Left ventricle myocardium inferior (tissue), 1 donor: ENCODE measurements at places on chromosomes 11 and 22. TPM values are rescaled to one million over a fixed set of nuclear protein-coding genes. Genes with fewer than 3 reads are reported as not detected.

FAM181B gene
- 0.19 TPM for total RNA-seq

FIBP gene
- 42.2 TPM for total RNA-seq

TEX12 gene
- 0.22 TPM for total RNA-seq

GRCh38 chr22:21849489-21849888 lies 18.0 kb downstream of the MAPK1 start:
- H3K4me1 ChIP-seq, result peaks cover 83% of the 10 kb centered on the region
- H3K36me3 ChIP-seq, result no peaks in the 10 kb centered on the region
- no peak overlapping the region for H3K4me3 ChIP-seq
- H3K27ac ChIP-seq, result peak overlapping the region; percentile 73
- DNase-seq, result no peak
- H3K27me3 ChIP-seq, result no peaks in the 10 kb centered on the region

DNA sequence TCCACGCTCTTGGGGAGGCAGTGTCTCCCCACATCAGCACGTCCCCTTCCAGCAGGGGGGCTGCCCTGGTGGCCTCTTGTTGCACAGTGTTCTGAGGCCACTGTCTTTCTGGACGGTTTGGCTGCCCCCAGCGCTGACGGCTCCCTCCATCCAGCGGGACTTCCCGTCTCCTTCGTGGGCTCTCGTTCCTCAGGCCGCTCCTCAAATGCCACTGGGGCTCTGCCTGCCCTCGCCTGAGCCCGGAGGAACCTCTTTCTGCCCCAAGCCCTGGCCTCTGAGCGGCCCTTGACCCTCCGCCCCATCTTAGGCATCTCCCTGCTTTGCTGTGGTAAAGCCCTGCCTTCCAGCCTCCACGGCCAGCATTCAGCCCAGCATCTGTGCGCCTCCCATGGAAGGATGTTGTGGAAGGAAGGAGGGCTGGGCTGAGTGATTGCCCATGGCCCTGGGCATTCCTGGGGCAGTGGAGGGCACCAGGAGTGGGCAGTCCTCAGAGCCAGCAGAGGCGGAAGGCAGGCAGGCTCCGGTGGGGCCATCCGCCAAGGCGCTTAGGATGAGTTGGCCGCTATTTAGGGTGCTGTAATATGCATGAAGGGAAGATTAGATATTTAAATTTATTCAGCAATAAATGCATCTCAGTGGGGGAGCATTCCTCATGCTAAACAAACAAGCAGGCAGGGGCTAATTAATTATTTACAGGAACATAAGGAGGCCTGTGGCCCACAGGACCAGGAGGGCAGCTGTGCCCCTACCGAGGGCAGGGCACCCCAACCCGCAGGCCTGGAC lies 17.8 kb downstream of the OTUB1 start:
- DNase-seq, result no peak
- H3K36me3 ChIP-seq, result no peaks in the 10 kb centered on the region
- H3K27me3 ChIP-seq, result no peaks in the 10 kb centered on the region
- H3K27ac ChIP-seq, result no peak overlapping the region

GRCh38 chr11:41955066-41955465 lies 495.6 kb upstream of the LRRC4C start:
- no peak for DNase-seq
- H3K27ac ChIP-seq, result no peak overlapping the region
- no peak overlapping the region for H3K4me3 ChIP-seq
- no peaks in the 10 kb centered on the region for H3K27me3 ChIP-seq
- no peaks in the 10 kb centered on the region for H3K4me1 ChIP-seq

DNA sequence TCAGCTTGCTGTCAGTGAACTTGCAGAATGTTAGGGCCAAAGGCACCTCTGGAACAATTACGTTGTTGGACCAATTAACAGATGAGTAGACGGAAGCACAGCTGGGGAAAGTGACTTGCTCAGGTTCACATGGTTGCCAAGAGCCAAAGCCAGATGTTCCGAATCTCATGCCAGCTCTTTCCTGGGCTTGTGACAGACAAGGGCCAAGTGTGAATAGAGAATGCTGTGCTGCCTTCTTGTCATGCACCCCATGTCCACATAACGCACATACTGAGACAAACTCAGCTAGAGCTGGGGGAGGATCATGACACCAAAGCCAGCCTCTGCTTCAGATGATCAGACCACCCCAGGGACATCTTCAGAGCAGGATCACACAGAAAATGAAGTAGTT lies 616.3 kb downstream of the INSC start:
- H3K27ac ChIP-seq, result peak overlapping the region; percentile 23
- no peaks in the 10 kb centered on the region for H3K4me1 ChIP-seq
- DNase-seq, result peak; percentile 17
- H3K27me3 ChIP-seq, result peaks cover 7% of the 10 kb centered on the region
- no peaks in the 10 kb centered on the region for H3K36me3 ChIP-seq
- no peak overlapping the region for H3K4me3 ChIP-seq

- H3K4me1 ChIP-seq, result peaks cover 54% of the 10 kb centered on the region
- H3K27ac ChIP-seq, result no peak overlapping the region
- H3K36me3 ChIP-seq, result peaks cover 55% of the 10 kb centered on the region
- H3K27me3 ChIP-seq, result no peaks in the 10 kb centered on the region
Measured at GRCh38 chr11:68403424-68403823, 57.1 kb upstream of the PPP6R3 start.

DNA sequence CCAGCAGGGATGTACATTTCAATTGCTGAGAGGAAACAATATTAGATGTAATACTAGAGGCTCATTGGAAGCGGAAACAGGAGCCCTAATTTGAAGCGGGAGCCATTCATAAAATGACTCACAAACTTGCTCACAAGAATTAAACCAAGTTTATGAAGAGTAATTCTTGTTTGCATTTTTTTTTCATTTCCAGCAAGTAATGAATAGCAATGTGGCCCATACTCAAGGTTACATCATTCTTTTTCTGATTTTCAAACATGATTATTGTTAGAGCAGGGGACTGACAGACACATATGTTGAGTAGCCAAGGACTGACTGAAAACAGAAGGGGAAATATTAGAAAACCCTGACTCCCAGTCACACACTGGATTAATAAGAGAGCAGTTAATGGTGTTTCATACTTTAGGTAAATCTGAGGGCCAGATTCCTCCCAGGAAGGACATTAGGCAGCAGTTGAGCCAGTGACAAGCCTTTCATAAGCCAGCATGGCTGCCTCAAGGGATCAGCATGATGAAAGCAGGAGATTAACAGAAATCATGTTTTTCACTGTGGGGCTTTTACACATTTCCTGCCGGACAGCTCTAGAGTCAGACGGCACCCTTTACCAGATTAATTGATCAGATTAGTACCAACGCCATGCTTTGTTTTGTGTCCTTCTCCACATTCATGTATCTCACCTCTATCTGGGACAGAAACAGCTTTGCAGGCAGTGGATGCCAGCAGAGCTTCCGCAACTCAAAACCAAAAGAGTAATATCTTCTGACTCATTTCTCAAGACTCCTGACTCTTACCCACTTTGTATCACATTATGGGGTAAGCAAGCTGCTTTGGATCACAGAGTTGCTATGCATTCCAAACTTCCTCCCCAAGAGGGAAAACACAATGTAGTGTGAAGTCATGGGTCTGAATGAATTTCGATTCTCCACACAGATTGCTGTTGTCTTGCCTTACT lies 831.6 kb downstream of the KCNA4 start:
- no peaks in the 10 kb centered on the region for H3K4me1 ChIP-seq
- H3K27ac ChIP-seq, result no peak overlapping the region
- no peak for DNase-seq
- no peak overlapping the region for H3K4me3 ChIP-seq
- no peaks in the 10 kb centered on the region for H3K36me3 ChIP-seq

DNA sequence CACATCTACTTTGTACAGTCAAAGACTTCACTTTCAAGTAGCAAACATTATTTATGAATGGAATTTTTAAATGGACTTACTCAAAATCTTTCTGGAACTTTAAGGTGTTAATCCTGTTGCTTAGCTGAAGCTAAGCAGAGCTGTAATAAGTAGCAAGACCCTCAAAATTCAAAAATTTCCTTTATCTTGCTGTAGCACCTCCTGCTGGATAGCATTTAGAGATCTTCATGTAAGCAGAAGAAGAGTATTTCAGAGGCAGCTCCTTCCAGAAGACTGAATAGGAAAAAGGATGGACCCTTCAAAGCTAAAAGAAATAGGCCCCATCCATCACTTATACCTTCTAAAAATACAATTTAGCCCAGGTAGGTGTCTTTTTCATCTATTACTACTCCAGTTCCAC lies 3.4 kb downstream of the PHF21A start:
- no peaks in the 10 kb centered on the region for H3K36me3 ChIP-seq
- H3K4me3 ChIP-seq, result peak overlapping the region; percentile 86
- H3K4me1 ChIP-seq, result peaks cover 86% of the 10 kb centered on the region
- H3K27ac ChIP-seq, result peak overlapping the region; percentile 97
- no peak for DNase-seq

- no peaks in the 10 kb centered on the region for H3K27me3 ChIP-seq
- no peak overlapping the region for H3K27ac ChIP-seq
- no peak overlapping the region for H3K4me3 ChIP-seq
- no peaks in the 10 kb centered on the region for H3K4me1 ChIP-seq
- H3K36me3 ChIP-seq, result no peaks in the 10 kb centered on the region
Measured at GRCh38 chr11:57055744-57056143, 67.0 kb downstream of the OR5AK2 start.

GRCh38 chr11:104898685-104899013 lies 389 bp upstream of the CASP12 start:
- H3K36me3 ChIP-seq, result no peaks in the 10 kb centered on the region
- H3K4me3 ChIP-seq, result peak overlapping the region; percentile 57
- H3K27ac ChIP-seq, result peak overlapping the region; percentile 72
- peaks cover 8% of the 10 kb centered on the region for H3K4me1 ChIP-seq
- no peaks in the 10 kb centered on the region for H3K27me3 ChIP-seq
- no peak for DNase-seq

DNA sequence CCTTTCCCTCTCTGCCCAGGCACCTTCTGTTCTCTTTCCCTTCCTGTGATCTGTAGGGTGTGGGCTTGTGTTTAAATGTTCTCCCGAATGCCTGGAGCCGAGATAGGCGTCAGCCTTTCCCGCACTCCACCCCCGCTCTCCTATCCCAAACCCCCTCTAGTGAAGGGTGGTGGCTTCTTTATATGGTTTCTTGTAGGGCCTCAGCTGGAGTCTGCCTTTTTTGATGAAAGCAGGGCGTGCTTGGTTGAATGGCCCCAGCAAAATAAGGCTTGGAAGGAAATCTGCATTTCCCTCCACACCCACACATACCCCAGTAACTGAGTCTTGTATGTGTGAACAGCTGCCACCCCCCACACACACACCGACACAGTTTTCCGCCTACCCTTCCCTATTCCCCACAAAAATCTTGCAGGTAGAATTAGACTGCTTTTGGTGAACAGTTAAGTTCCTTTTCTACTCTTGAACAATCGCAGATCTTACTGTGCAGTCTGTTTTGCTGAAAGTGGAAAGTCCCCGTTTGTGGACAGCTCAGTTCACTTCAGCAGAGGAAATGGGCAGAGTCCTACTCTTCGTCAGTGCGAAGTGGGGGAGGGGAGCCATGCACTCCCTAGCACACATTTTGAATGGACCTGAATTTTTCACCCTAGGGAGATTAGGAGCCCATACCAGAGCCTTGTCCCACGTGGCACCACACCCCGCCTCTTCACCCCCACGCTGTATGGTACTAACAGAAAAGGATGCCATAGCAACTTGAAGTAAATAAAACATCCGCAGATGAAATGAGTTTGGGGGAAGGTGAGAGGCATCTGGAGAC lies 25.5 kb upstream of the GRK2 start:
- peaks cover 31% of the 10 kb centered on the region for H3K36me3 ChIP-seq
- H3K27ac ChIP-seq, result peak overlapping the region; percentile 96
- no peaks in the 10 kb centered on the region for H3K27me3 ChIP-seq

- peaks cover 31% of the 10 kb centered on the region for H3K4me1 ChIP-seq
- H3K4me3 ChIP-seq, result no peak overlapping the region
- no peaks in the 10 kb centered on the region for H3K36me3 ChIP-seq
Measured at GRCh38 chr11:104091281-104092096, 55.0 kb downstream of the DDI1 start.

DNA sequence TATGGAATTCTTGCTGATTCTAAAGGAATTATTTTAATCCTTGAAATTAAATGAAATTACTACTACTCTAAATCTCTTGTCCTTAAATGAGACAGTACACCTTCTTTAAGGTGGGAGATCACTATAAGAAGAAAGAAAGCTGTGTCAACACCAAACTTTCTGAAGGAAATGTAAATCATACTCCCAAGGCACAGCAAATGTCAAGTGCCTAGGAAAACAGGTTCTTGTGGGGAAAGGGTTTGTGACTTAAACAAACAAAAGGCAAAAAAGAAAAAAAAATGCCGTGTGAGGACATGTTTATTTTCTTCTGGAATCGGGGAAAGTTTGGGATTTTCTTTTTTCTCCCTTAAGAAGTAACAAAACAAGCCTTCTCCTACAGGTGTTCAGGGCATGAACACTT lies 745.1 kb downstream of the DLG2 start:
- H3K27me3 ChIP-seq, result no peaks in the 10 kb centered on the region
- peaks cover 23% of the 10 kb centered on the region for H3K4me1 ChIP-seq
- H3K4me3 ChIP-seq, result no peak overlapping the region
- no peaks in the 10 kb centered on the region for H3K36me3 ChIP-seq
- DNase-seq, result no peak

DNA sequence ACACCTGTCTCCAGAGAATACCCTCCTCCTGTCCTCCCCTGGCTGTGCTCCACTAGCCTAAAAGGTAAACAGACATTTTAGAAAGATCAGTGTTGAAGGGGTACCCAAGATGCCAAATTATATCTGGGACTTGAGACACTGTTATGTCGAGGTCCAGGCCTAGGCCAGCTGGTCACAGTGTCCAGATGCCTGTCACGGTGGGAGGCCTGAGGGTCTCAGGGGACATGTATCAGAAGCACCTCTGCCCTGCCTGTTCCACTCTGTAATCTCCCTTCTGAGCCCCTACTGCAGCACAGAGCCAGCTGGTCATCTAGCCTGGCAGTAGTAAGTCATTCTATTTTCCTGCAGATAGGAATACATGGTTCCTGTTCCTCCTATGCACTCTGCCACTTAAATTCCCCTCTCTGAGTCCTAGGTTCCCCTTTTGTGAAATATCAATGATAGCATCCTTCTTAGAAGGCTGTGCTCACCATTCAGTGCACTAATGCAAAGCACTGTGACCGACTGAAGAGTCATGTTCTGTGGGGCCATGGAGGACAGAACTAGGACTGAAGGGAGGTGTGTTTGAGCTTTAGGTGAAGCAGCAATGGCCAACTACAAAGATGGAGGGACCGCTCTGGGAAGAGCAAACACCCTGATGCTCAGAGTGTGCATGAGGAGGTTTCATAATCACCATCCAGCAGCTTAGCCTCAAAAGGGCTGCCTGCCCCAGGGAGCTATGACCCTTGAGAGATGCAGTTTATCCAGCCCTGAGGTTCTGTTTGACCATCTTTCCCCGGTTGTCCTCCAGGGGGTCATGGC lies 44.8 kb upstream of the TUB start:
- no peak overlapping the region for H3K4me3 ChIP-seq
- no peaks in the 10 kb centered on the region for H3K36me3 ChIP-seq
- peaks cover 41% of the 10 kb centered on the region for H3K4me1 ChIP-seq
